Aortic smooth muscle cell (primary cell): ENCODE measurements at places on chromosomes 5 and 9. TPM values are rescaled to one million over a fixed set of nuclear protein-coding genes. Genes with fewer than 3 reads are reported as not detected.

Gene SOWAHA
- not detected in 2 replicates for total RNA-seq

Gene IL9
- total RNA-seq, result not detected in 2 replicates

Gene PKD2L2
- not detected in 2 replicates for total RNA-seq

Gene SLC6A3
- not detected in 2 replicates for total RNA-seq

Gene PCDHB12
- 0.25 and 0.40 TPM in 2 replicates for total RNA-seq

Gene IPO11
- 23.1 and 24.3 TPM in 2 replicates for total RNA-seq

Gene CYSRT1
- total RNA-seq, result 0.87 and 1.2 TPM in 2 replicates

Gene RANBP17
- 11.2 and 24.7 TPM in 2 replicates for total RNA-seq

Gene MCC
- total RNA-seq, result 18.5 and 25.8 TPM in 2 replicates

Gene STPG3
- not detected in 2 replicates for total RNA-seq

Gene KCNMB1
- 0.99 and 1.3 TPM in 2 replicates for total RNA-seq

Gene TAF11L5
- total RNA-seq, result not detected in 2 replicates

Gene SEMA5A
- total RNA-seq, result 23.9 and 47.5 TPM in 2 replicates

Gene NMRK1
- total RNA-seq, result 28.8 and 29.5 TPM in 2 replicates

Gene CARTPT
- total RNA-seq, result not detected in 2 replicates

Gene CAMK2A
- total RNA-seq, result under 0.01 and 0.12 TPM in 2 replicates

Gene CAMK4
- total RNA-seq, result 0.37 and 0.66 TPM in 2 replicates

Gene OR13C3
- total RNA-seq, result not detected in 2 replicates

Gene FOXD4L6
- 0.06 TPM in 1 of 2 replicates, not detected in the other for total RNA-seq

Gene VPS13A
- total RNA-seq, result 22.8 and 22.9 TPM in 2 replicates

Gene GADD45G
- 0.31 and 0.53 TPM in 2 replicates for total RNA-seq

Gene CYLC2
- total RNA-seq, result not detected in 2 replicates

Gene MARCHF3
- total RNA-seq, result 20.0 and 22.3 TPM in 2 replicates

Gene KCNN2
- total RNA-seq, result under 0.01 and 0.25 TPM in 2 replicates
